Lower lobe of right lung (tissue), 2 donors: ENCODE measurements at places on chromosomes 5 and 9. TPM values are rescaled to one million over a fixed set of nuclear protein-coding genes. Genes with fewer than 3 reads are reported as not detected.

DNA sequence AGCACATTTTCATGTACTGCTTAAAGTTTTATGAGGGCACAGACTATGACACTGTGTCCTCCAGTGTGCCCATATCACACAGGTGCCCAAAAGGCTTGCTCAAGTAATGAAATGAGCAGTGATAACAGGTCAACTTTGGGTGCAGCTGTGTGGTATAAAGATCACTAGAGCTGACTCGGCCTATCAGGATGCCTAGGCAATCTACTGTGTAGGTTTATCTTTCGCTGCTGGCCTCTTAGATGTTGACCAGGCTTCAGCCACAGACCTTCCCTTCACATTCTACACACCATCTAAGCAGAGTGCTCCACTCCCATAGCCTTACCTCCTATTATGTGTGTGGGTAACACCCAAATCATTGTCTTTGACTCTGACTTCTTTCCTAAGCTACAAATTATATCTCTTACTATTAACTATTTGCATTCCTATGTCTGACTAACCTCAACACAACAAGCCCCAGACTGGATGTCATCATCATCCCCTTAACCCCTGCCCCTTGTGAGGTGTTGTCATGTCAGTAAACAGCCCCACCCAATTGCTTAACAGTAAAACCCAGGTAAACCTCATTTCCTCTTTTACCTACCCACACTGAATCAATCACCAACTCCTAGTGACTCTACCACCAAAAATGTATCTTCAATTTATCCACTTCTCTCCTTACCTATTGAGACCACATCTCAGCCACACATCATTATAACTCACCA lies 2.5 kb downstream of the SREK1IP1 start:
- H3K4me3 ChIP-seq = no peak overlapping the region
- H3K27me3 ChIP-seq = no peaks in the 10 kb centered on the region
- no peak for DNase-seq
- no peak overlapping the region for H3K27ac ChIP-seq

DNA sequence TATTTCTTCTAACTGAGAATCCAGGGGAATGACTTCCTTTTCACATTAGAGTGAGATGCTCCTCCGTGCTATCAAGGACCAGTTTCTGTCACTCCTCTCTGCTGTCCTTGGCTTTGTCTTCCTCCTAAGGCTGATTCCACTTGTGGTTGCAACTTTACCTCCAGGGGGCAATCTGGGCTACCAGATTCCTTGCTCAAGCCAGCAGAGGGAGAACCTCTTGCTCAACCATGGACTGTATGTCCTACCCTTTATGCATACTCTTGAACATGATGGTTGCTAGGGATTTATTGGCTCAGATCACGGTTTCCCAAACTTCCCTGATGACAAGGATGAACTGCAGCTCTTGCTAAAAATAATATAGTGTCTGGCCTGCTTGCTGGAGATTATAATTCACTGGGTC lies 24.0 kb downstream of the NNT start:
- peaks cover 4% of the 10 kb centered on the region for H3K4me1 ChIP-seq
- H3K4me3 ChIP-seq = no peak overlapping the region
- H3K36me3 ChIP-seq = peaks cover 26% of the 10 kb centered on the region
- no peak for DNase-seq

GRCh38 chr5:100889165-100889743 lies 13.8 kb downstream of the ST8SIA4 start:
- peaks cover 18% of the 10 kb centered on the region for H3K4me1 ChIP-seq
- DNase-seq = no peak
- H3K27me3 ChIP-seq = no peaks in the 10 kb centered on the region
- peak overlapping the region; percentile 71 for H3K27ac ChIP-seq

Gene VCAN
- total RNA-seq = 133 TPM

DNA sequence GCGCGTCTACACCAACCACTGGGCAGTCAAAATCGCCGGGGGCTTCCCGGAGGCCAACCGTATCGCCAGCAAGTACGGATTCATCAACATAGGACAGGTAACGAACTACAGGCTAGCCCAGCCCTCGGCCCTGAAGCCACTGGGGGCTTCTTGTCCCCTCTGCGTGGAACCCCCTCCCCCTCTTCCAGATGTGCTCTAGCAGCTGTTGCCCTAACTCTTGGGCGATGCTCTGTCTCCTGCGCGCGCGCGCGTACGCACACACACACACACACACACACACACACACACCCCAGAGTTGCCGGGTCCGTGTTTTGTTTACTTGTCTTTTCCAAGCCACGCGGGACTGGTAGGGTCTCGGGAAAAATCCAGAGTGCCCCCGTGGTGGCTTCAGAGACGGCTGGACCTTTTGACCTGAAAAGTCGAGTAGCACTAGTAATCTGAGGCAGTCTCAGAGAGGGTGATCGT lies 836 bp downstream of the PCSK5 start:
- H3K27me3 ChIP-seq = no peaks in the 10 kb centered on the region
- DNase-seq = peak; percentile 54
- peaks cover 30% of the 10 kb centered on the region for H3K4me1 ChIP-seq
- no peaks in the 10 kb centered on the region for H3K36me3 ChIP-seq

Gene ZNG1C
- total RNA-seq = 26.5 TPM

Gene KCNV2
- total RNA-seq = not detected

Gene NAIP
- 43.9 TPM for total RNA-seq

DNA sequence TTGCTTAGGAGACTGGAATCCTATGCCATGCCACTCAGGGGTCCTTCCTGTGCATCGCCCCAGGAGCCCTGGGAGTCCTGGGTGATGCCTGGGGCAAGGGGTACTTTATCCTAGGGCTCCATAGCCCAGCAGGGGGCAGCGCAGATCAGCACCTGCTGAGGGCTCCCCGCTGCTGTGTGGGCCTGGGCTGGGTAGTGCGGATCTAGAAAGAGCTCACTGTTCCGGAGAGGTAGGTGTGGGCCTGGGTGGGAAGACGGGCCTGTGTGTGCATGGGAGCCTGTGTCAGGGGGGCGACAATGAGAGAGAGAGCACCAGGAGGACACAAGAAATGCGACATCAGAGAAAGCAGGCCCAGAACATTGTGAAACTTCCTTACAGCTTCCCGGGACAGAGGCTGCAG lies 11.4 kb upstream of the DAB2IP start:
- H3K4me3 ChIP-seq = no peak overlapping the region
- H3K27me3 ChIP-seq = no peaks in the 10 kb centered on the region
- peak; percentile 65 for DNase-seq
- peaks cover 24% of the 10 kb centered on the region for H3K4me1 ChIP-seq

Gene BAAT
- total RNA-seq = not detected

DNA sequence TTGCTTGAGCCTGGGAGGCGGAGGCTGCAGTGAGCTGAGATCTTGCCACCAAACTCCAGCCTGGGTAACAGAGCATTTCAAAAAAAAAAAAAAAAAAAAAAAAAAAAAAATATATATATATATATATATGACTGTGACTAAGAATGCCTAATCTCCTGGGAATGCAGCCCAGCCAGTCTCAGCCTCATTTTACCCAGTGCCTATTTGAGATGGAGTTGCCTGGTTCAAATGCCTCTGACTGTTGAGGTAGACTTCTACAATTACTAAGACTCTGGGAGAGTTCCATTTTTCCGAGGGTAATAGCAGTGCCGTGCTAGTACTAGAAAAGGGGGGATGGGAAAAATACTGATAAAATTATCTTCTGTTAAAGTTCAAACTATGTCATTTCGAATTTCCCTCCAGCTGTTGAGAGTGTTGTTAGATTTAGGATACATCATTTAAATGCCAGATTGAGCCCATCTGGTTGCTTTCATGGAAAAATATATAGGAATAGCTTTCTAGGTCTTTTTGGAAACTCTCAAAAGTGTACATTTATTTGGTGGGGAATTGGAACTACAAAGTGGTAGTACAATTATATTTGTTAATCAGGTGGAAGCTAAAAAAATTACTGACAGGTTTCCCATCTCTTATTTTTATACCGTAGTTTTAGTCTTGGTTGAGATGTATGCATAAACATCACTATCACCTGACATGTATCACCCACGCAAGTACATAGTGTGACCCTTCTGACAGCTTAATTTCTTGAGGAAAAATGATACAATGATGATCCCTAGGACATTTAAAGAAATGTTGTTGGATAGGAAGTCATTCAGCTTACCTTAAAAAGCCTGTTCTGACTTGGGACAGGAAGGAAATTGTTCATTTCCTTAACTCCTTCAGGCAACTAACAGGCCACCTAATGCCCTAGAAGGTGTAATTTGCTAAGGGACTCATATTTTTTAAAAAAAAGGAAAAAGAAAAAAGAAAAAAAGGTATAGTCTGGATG lies 214.9 kb downstream of the ADAMTSL1 start:
- no peaks in the 10 kb centered on the region for H3K36me3 ChIP-seq
- H3K4me3 ChIP-seq = no peak overlapping the region
- no peak for DNase-seq
- H3K27ac ChIP-seq = no peak overlapping the region
- no peaks in the 10 kb centered on the region for H3K4me1 ChIP-seq

GRCh38 chr9:38443181-38443580 lies 18.9 kb upstream of the IGFBPL1 start:
- no peak overlapping the region for H3K27ac ChIP-seq
- DNase-seq = no peak
- no peaks in the 10 kb centered on the region for H3K36me3 ChIP-seq
- peaks cover 7% of the 10 kb centered on the region for H3K27me3 ChIP-seq
- H3K4me3 ChIP-seq = no peak overlapping the region
- H3K4me1 ChIP-seq = no peaks in the 10 kb centered on the region

Gene EGFL7
- 230 TPM for total RNA-seq

- H3K27me3 ChIP-seq = no peaks in the 10 kb centered on the region
- DNase-seq = no peak
- H3K4me3 ChIP-seq = no peak overlapping the region
- no peak overlapping the region for H3K27ac ChIP-seq
- H3K4me1 ChIP-seq = no peaks in the 10 kb centered on the region
These were observed 135.5 kb downstream of the PRR16 start for GRCh38 chr5:120599576-120599975.

Gene TTC33
- total RNA-seq = 14.9 TPM

GRCh38 chr5:56525113-56525512 lies 290.2 kb upstream of the MAP3K1 start:
- H3K36me3 ChIP-seq = no peaks in the 10 kb centered on the region
- DNase-seq = no peak
- no peak overlapping the region for H3K27ac ChIP-seq

Gene SPARC
- total RNA-seq = 904 TPM

GRCh38 chr5:178241231-178241663 lies 8.6 kb upstream of the PHYKPL start:
- DNase-seq = peak; percentile 68
- H3K27me3 ChIP-seq = no peaks in the 10 kb centered on the region
- H3K4me1 ChIP-seq = peaks cover 53% of the 10 kb centered on the region
- no peaks in the 10 kb centered on the region for H3K36me3 ChIP-seq
- H3K4me3 ChIP-seq = no peak overlapping the region

- no peaks in the 10 kb centered on the region for H3K27me3 ChIP-seq
- H3K36me3 ChIP-seq = peaks cover 69% of the 10 kb centered on the region
- H3K4me1 ChIP-seq = peaks cover 8% of the 10 kb centered on the region
- DNase-seq = no peak
- H3K4me3 ChIP-seq = no peak overlapping the region
These were observed 4.7 kb downstream of the SLC27A4 start for GRCh38 chr9:128344931-128345605.

GRCh38 chr5:54171645-54172384 lies 138.6 kb downstream of the ARL15 start:
- DNase-seq = no peak
- no peak overlapping the region for H3K27ac ChIP-seq
- no peaks in the 10 kb centered on the region for H3K27me3 ChIP-seq

DNA sequence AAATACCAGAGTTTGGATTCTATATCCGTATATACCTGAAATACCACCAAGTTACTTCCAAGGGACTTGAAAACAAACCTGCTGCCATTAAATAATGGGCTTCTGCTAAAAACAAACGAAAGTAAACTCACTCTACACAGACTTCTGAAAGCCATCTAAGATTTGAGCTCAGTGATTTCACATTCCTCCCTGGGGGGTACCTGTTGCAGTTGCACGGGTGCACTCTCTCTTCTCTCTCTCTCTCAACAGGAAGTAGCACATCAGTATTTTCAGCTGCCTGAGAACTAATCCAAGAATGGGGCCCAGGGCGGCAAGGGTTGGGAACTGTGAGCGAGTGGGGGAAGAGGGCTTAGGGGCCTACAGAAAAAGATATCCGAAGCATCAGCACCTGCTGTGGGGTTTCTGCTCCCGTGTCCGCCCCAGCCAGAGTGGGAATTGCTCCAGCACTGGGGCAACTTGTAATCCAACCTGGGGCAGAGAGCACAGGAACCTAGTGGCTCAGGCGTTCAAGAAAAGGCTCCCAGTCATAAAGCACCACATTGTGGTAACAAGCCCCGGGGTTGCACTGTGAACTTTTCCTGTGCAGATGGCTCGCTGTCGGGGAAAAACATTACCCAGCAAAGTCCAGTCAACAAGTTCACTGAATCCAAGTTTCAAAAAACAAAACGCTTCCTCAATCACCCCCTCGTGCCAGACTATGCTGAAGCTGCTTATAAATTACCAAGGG lies 99.8 kb downstream of the EFNA5 start:
- H3K27ac ChIP-seq = peak overlapping the region; percentile 73
- peaks cover 17% of the 10 kb centered on the region for H3K4me1 ChIP-seq
- no peaks in the 10 kb centered on the region for H3K27me3 ChIP-seq
- no peaks in the 10 kb centered on the region for H3K36me3 ChIP-seq
- no peak for DNase-seq
- no peak overlapping the region for H3K4me3 ChIP-seq

- no peak overlapping the region for H3K27ac ChIP-seq
- no peaks in the 10 kb centered on the region for H3K27me3 ChIP-seq
- no peak overlapping the region for H3K4me3 ChIP-seq
- no peak for DNase-seq
These were observed 553.3 kb upstream of the SGCD start for GRCh38 chr5:155773680-155774079.

- no peaks in the 10 kb centered on the region for H3K4me1 ChIP-seq
- H3K4me3 ChIP-seq = no peak overlapping the region
- no peaks in the 10 kb centered on the region for H3K27me3 ChIP-seq
- no peak overlapping the region for H3K27ac ChIP-seq
- no peaks in the 10 kb centered on the region for H3K36me3 ChIP-seq
These were observed 1461.4 kb upstream of the CDH9 start for GRCh38 chr5:28499766-28500290.

DNA sequence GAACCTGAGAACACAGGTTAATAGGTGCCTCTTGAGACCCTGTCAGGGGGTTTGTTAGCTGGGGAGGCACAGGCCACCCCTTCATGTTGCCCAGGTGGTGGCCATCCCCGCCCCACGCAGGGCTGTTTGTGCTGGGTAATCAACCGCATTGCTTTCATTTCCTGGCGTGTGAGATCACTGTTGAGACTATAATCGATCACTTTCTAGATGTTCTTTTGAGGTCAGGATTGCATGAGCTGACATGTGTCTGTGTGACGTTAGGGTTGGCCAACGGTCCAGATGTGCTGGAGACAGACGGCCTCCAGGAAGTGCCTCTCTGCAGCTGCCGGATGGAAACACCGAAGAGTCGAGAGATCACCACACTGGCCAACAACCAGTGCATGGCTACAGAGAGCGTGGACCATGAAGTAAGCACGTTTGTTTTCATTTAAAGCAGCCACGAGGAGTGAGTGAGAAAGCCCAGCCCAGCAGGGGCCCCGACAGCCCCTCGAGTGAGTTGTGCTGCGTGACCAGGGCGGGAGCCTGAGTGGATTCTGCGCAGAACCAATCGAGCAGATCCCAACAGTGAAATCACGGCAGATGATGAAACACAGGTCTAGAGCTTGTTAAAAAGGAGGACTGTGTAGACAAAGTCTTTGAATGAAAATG lies 115.0 kb upstream of the CACNA1B start:
- no peaks in the 10 kb centered on the region for H3K27me3 ChIP-seq
- no peak for DNase-seq
- no peaks in the 10 kb centered on the region for H3K4me1 ChIP-seq
- H3K4me3 ChIP-seq = no peak overlapping the region

Gene STOM
- 479 TPM for total RNA-seq

Gene FAM153A
- total RNA-seq = 3.7 TPM

Gene COL23A1
- 1.2 TPM for total RNA-seq
